ENCODE measurements at places on chromosomes 6 and 20. TPM values are rescaled to one million over a fixed set of nuclear protein-coding genes. Genes with fewer than 3 reads are reported as not detected.

The RIMS1 gene
- 7.5 TPM for total RNA-seq

The GTPBP2 gene
- 43.6 TPM for total RNA-seq

GRCh38 chr6:56595490-56596122 is 47.1 kb downstream of the DST start:
- DNase-seq: peak; percentile 83

DNA sequence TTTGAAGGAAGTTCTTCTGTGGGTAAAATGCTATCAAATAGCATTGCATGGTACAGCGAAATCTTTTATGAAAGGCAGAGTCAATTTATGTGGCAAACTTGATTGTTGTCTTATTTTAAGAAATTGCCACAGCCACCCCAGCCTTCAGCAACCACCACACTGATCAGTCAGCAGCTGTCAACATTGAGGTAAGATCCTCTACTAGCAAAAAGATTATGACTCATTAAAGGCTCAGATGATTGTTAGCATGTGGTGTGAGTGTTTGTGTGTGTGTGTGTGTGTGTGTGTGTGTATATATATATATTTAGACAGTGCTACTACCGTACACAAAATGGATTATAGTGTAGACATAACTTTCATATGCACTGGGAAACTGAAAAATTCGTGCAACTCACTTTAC is 27.8 kb downstream of the LRRN4 start:
- DNase-seq: no peak

DNA sequence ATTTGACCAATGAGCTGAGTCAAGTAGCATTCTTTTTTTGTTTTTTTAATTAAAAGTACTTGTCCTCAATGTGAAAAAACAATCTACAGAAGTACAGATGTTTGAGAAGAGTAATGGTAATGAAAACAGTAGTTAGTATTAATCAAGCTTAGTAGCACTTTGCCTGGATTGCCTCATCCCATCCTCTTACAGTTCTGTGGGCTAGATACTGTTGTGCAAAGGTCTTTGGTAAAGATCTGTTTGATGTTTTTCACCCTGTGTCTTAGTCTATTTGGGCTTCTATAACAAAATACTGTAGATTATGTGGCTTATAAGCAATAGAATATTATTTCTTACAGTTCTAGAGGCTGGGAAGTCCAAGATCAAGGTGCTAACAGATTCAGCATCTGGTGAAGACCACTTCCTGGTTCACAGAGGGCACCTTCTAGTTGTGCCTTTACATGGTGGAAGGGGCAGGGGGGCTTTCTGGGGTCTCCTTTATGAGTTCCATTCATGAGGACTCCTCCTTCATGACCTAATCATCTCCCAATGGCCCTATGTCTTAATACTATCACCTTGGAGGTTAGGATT is 84.3 kb downstream of the SHLD1 start:
- DNase-seq: no peak

- DNase-seq: no peak
Measured at GRCh38 chr6:16329233-16329632, 90.8 kb downstream of the GMPR start.

- no peak for DNase-seq
Measured at GRCh38 chr20:45363611-45364492, 896 bp downstream of the SYS1 start.

DNA sequence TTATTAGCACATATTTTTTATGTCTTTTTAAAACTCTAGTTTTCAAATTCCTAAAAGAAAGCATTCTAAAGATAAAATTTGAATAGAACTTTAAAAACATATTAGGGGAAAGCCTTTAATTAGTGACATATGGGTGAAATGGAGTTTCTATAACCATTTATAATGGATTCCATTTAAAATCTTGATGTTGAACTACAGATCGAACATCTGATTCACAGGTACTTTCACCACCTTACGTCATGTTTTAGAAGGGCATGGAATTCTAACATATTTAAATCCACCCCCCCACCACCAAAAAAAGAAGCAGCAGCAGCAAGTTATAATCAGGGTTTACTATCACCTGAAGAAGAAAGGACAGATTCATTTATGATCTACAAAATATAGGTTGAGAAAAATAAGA is 298.4 kb downstream of the SMOC2 start:
- no peak for DNase-seq

Measured in dermis blood vessel endothelial cell (primary cell).